MCF 10A (cell line): ENCODE measurements at places on chromosomes 6 and 20. TPM values are rescaled to one million over a fixed set of nuclear protein-coding genes. Genes with fewer than 3 reads are reported as not detected.

The C6orf132 gene
- total RNA-seq = 19.5 and 31.9 TPM in 2 replicates

GRCh38 chr20:37914672-37915433 lies 11.9 kb downstream of the VSTM2L start:
- H3K4me1 ChIP-seq = peaks cover 38% of the 10 kb centered on the region
- no peaks in the 10 kb centered on the region for H3K36me3 ChIP-seq
- no peaks in the 10 kb centered on the region for H3K27me3 ChIP-seq
- H3K4me3 ChIP-seq = no peak overlapping the region
- DNase-seq = no peak

DNA sequence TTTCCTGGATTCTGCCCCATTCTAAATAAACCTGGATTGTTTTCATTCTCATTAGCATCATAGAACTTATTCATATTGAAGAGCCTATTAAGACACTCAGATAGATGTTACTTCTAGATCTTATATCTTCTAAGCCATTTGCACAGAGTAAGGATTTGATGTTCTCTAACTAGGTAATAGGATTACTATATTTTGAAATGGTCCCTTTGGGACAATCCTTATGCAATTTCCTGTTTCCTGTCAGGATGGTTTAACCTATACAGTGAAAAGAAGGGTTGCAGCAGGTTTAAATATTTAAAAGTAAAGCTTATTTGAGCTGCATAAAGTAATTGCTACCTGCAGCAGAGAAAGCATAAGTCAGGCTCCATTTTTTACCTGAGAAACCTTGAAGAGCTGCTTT lies 860.1 kb downstream of the TFAP2A start:
- no peak for DNase-seq
- no peak overlapping the region for H3K4me3 ChIP-seq
- H3K27me3 ChIP-seq = no peaks in the 10 kb centered on the region
- H3K36me3 ChIP-seq = no peaks in the 10 kb centered on the region
- no peaks in the 10 kb centered on the region for H3K4me1 ChIP-seq
- H3K27ac ChIP-seq = no peak overlapping the region

The GRM1 gene
- total RNA-seq = not detected in 2 replicates
